ENCODE measurements at places on chromosomes 4 and X. TPM values are rescaled to one million over a fixed set of nuclear protein-coding genes. Genes with fewer than 3 reads are reported as not detected.

- DNase-seq: no peak
- H3K36me3 ChIP-seq: no peaks in the 10 kb centered on the region
- H3K27ac ChIP-seq: no peak overlapping the region
- no peaks in the 10 kb centered on the region for H3K4me1 ChIP-seq
Observed at GRCh38 chr4:140839888-140840790, 84.0 kb upstream of the TBC1D9 start.

GRCh38 chr4:105765690-105766407, 57.3 kb downstream of the GSTCD start:
- H3K27ac ChIP-seq: no peak overlapping the region
- H3K4me1 ChIP-seq: no peaks in the 10 kb centered on the region
- H3K4me3 ChIP-seq: no peak overlapping the region
- no peaks in the 10 kb centered on the region for H3K27me3 ChIP-seq

GRCh38 chr4:135277068-135277979, 1075.7 kb upstream of the PABPC4L start:
- no peak for DNase-seq
- no peaks in the 10 kb centered on the region for H3K36me3 ChIP-seq
- H3K27me3 ChIP-seq: no peaks in the 10 kb centered on the region
- no peaks in the 10 kb centered on the region for H3K4me1 ChIP-seq

GRCh38 chrX:105313596-105313995, 93.1 kb upstream of the TEX13A start:
- DNase-seq: no peak
- no peaks in the 10 kb centered on the region for H3K27me3 ChIP-seq
- H3K4me1 ChIP-seq: no peaks in the 10 kb centered on the region

Gene AR
- not detected for polyA plus RNA-seq

DNA sequence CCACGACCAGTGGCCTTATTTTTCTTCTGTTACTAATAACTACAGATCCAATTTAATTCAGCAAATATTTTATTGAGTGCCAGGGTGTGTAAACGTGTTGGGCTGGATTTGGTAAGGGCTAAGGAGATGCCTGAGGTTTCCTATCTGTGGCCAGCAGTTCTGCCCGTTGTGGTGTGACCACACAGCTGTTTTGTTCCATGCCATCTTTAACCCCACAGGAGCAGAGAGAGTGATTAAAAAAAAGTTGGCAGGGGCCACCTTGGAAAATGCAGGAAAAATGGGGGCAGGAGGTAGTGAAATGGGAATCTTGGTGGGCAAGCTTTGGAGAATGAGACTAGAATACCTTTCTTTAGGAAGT, 1.1 kb downstream of the PLAC8 start:
- H3K4me3 ChIP-seq: peak overlapping the region; percentile 100
- H3K27ac ChIP-seq: peak overlapping the region; percentile 99
- DNase-seq: no peak
- peaks cover 35% of the 10 kb centered on the region for H3K4me1 ChIP-seq
- peaks cover 16% of the 10 kb centered on the region for H3K36me3 ChIP-seq

Gene MAGEA6
- polyA plus RNA-seq: not detected

GRCh38 chr4:183986971-183987946, 82.2 kb downstream of the STOX2 start:
- no peaks in the 10 kb centered on the region for H3K36me3 ChIP-seq
- H3K4me1 ChIP-seq: no peaks in the 10 kb centered on the region
- no peak overlapping the region for H3K4me3 ChIP-seq
- no peak for DNase-seq
- H3K27me3 ChIP-seq: no peaks in the 10 kb centered on the region
- H3K27ac ChIP-seq: no peak overlapping the region

DNA sequence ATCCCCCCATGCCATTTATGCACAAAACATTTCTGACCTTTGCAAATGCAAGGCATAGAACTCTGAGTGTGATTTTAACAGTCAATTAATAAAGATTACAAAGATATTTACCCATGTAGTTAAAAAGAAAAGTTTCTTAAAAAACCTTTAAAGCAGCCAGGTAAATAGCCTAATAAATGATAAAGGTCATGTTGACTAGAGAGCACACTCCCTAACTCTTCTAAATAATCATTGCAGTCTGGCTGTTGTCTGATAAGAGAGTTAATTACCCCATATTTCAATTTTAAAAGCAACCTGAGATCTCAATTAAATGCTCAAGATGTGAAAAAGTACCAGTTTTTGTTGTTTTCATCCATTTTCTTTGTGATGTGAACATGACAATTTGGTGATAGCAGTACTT, 291.5 kb upstream of the SMIM31 start:
- no peak overlapping the region for H3K4me3 ChIP-seq
- H3K27me3 ChIP-seq: no peaks in the 10 kb centered on the region
- H3K27ac ChIP-seq: no peak overlapping the region
- no peaks in the 10 kb centered on the region for H3K36me3 ChIP-seq

DNA sequence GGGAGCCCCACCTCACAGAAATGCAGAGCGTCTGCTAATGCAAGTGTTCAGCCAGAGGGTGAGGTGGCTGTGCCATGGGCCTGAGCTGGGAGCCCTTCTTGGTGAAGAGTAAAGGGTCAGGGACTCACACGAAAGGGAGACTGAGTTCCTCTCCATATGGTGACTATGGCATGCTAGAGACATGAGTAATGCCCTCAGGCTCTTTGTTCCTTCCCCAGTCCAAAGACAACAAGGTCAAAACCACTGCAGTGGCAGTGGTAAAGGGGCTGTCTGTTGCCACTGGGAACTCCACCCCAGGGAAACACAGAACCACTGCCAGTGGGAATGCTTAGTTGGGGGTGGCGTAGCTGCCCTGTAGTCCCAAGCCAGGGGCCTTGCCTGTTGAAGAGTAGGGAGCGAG, 22.4 kb downstream of the RAB40AL start:
- no peaks in the 10 kb centered on the region for H3K36me3 ChIP-seq
- no peaks in the 10 kb centered on the region for H3K4me1 ChIP-seq
- no peak for DNase-seq
- no peak overlapping the region for H3K27ac ChIP-seq

- H3K4me1 ChIP-seq: no peaks in the 10 kb centered on the region
- no peaks in the 10 kb centered on the region for H3K36me3 ChIP-seq
- H3K4me3 ChIP-seq: no peak overlapping the region
Observed at GRCh38 chr4:146927695-146928094, 18.0 kb downstream of the TTC29 start.

- H3K27ac ChIP-seq: no peak overlapping the region
- peaks cover 10% of the 10 kb centered on the region for H3K4me1 ChIP-seq
- DNase-seq: no peak
- peaks cover 73% of the 10 kb centered on the region for H3K27me3 ChIP-seq
- H3K4me3 ChIP-seq: peak overlapping the region; percentile 44
Observed at GRCh38 chr4:76585897-76586360, 150.9 kb downstream of the SHROOM3 start.

GRCh38 chr4:93289831-93290230, 538.7 kb upstream of the ATOH1 start:
- no peak for DNase-seq
- no peaks in the 10 kb centered on the region for H3K4me1 ChIP-seq
- no peaks in the 10 kb centered on the region for H3K27me3 ChIP-seq
- H3K27ac ChIP-seq: no peak overlapping the region

Gene LRP2BP
- 0.18 TPM for polyA plus RNA-seq

GRCh38 chrX:81304563-81304962, 102.7 kb downstream of the SH3BGRL start:
- no peak overlapping the region for H3K4me3 ChIP-seq
- no peak for DNase-seq
- H3K36me3 ChIP-seq: peaks cover 30% of the 10 kb centered on the region
- H3K27me3 ChIP-seq: no peaks in the 10 kb centered on the region

Gene MAGEC2
- polyA plus RNA-seq: not detected

DNA sequence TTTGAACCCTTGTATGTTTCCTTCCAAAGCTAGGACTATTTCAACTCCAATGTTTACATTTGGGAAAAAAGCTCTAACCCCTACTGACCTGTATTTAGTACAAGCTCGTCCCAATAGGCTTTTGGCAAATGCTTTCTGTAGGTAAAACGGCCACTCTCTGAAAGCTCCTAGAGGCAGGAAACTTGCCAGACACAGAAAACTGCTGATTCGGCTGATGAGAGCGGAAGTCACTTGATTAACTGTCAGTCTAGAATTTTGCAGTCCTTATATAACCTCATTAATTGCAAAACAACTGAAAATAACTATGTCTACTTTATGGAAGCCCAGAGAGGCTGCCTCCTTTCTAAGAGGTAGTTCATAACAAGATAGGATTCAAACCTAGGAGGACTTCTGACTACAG, 108.1 kb downstream of the TSPAN7 start:
- DNase-seq: no peak
- no peak overlapping the region for H3K27ac ChIP-seq
- H3K4me3 ChIP-seq: no peak overlapping the region

Measured in naive thymus-derived CD8-positive, alpha-beta T cell (primary cell).